CD4-positive, alpha-beta T cell treated with Interleukin-6 at 100 ng/mL for 8 hours (primary cell): ENCODE measurements at places on chromosomes 12 and 14.
A peak's percentile ranks its signal among the peaks of the same experiment; 100 is the strongest.

- DNase-seq, result no peak
Observed at GRCh38 chr14:72780751-72781150, 113.2 kb downstream of the DPF3 start.

DNA sequence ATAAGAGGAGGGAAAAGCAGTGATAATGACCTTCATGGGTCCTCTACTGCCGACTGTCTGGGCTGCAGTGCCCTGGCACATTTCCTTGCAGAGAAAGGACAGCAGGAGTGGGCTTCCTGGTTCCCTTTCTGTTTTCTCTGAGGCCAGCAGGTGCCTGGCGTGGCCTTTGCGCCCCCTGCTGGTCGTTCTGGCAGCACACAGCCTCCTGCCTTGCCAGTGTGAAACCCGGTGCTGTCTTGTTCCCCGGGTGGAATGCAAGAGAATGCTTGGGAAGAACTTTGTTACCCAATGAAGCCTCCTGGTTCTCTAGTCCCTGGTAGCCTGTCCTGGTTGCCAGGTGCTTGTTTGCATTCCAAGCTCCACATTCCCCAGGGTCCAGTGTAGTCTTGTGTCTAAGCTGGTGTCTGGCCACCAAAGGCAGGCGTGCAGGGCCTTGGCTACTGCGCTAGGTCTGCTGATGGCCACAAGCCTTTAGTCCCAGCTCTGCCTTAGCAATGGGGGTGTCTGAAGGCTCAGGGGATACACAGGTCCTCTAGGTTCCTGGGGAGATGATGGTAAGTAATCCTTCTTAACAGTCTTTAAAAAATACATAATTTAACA lies 1392.4 kb upstream of the TMEM132C start:
- peak; percentile 48 for DNase-seq

DNA sequence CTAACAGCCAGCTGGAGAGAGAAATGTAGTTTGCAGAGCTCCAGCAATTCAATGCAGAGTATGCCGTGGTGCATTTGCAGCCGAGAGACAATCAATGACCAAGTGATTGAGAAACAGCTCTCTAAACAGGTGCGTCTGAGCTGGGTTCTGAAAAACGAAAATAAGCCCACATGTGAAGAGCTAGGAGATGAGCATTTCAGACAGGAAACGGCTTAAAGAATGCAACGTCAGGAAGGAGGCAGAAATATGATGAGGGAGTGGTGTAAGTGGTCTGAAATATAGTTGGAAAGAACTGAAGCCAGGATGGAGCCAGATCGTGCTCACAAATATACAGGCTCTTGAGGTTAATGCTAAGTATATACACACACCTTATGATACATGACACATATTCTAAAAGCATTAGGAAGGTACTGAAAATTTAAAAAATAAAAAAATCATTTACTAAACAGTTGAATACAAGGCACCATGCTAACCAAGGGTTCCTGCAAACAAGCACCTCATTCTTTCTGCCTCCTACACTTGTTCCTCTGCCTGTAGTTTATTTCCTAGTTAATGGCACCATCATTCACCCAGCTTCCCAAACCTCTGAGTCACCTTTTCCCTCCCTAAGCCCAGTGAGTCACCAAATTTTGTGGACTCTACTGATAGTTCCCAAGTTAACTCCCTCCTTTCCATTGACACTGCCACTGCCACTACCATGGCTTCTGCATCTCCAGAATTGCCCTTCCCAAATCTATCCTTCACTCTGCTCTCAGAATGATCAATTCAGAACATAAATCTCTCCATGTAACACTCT lies 2.3 kb upstream of the GARIN2 start:
- DNase-seq, result no peak

DNA sequence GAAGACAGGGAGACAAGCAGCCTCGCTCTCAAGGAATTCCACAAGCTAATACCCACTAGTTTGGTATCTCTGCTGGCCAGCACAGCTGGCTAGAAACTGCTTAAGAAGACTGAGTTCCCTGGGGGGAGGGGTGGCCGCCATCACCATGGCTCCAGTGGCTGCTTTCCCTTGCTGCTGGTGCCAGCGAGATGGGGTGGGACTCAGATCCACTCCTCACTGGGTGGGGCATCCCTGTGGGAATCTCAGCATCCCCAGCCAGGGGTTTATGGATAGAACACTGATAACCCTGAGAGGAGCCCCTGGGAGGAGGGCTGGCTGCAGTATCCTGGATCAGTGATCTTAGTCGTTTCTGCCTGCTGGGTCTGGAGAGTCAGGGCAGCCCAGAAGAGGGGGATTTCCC lies 170.6 kb upstream of the MDGA2 start:
- DNase-seq, result no peak

GRCh38 chr12:75533239-75533638 lies 21.8 kb upstream of the KRR1 start:
- no peak for DNase-seq

GRCh38 chr14:93511001-93511400 lies 80.3 kb downstream of the UNC79 start:
- DNase-seq, result no peak

GRCh38 chr12:75908961-75909605 lies 122.5 kb downstream of the PHLDA1 start:
- no peak for DNase-seq

DNA sequence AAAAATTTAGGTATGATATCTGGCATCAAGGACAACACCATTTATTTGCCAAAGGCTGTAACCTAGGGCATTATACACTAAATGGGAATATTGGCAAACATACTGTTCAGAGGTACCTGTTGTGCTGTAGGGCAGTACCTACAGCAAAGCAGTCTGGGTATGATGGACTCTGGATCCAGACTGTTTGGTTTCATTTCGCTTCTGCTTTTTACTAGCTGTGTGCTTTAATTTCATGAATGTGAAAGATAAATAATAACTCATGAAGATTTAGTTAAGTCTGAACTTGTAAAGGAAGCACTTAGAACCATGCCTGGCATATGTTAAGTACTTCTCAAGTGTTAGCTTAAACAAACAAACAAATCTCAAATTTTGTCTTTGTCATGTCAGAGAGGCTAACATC lies 17.7 kb upstream of the SLC38A2 start:
- DNase-seq, result no peak

- DNase-seq, result no peak
Observed at GRCh38 chr14:33206981-33207380, 268.3 kb downstream of the NPAS3 start.
